Activated CD8-positive, alpha-beta memory T cell treated with anti-CD3 and anti-CD28 coated beads, Interleukin-2, amount 50 U/mL, for 4 hours (primary cell): ENCODE measurements at places on chromosomes 7 and 10.
A peak's percentile ranks its signal among the peaks of the same experiment; 100 is the strongest.

- no peak for DNase-seq
Observed at GRCh38 chr10:131858583-131859340, 42.0 kb upstream of the PPP2R2D start.

GRCh38 chr10:112810711-112811151 is 139.3 kb upstream of the TCF7L2 start:
- no peak for DNase-seq

GRCh38 chr7:102284891-102285539 is 1.7 kb upstream of the SH2B2 start:
- no peak for DNase-seq

DNA sequence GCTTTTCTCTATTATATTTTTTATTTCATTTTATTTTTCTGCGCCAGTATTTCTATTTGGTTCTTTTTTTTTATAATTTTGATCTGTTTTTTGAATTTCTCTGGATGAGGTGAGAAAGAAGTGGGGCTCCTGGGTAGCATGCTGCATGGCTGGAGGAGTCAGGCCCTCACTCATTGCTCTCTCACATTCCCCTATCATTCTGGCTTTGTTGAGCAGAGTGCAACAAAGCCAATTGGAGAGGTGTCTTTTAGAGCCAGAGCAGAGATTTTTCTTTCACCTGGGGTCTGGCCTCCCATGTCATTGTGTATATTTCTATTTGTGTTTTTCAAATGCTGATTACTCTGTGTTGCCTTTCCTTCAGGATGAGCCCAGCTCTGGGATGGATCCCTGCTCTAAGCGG is 330.0 kb upstream of the CDC14C start:
- DNase-seq = no peak

GRCh38 chr10:69861251-69862240 is 59.8 kb downstream of the COL13A1 start:
- no peak for DNase-seq

DNA sequence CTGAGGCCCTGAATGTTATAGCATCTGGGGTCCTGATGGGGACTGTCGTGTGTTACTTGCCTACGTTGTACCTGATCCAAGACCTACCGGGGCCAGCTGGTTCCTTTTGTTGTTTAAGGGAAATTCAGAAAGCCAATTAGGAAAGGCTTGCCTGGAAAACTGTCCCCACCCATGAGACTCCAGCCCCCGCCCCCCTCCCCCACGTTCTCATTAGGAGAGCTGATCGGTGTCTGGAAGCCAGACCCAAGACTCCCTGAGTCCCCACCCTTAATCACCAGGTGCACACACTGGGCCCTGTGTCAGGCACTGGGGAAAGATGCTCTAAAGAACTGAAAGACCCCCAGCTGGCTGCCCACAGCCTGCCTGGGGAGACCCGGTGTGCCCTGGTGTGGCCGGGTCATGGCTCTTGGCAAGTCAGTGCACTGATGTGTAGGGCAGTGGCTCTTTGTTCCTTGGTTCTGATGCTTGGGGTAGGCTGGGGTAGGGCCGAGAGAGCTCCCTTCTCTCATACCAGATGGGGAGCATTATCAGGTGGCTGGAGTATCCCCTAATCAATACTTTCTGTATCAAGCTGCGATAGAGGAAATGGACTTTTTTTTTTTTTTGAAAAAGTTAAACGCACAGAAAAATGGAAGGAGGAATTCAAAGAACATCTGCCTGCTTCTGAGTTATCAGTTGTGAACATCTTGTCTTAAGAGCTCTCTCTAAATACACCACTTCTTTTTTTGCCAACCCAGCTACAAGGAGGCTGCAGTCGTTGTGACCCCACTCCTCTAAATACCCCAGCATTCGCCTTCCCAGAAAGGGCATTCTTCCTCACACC is 16.9 kb downstream of the TSPAN15 start:
- no peak for DNase-seq

- DNase-seq = no peak
Observed at GRCh38 chr7:16564909-16565426, 38.3 kb downstream of the LRRC72 start.

- no peak for DNase-seq
Observed at GRCh38 chr10:14072541-14072940, 258.2 kb downstream of the FRMD4A start.

GRCh38 chr10:63164166-63164623 is 31.1 kb downstream of the NRBF2 start:
- DNase-seq = no peak

DNA sequence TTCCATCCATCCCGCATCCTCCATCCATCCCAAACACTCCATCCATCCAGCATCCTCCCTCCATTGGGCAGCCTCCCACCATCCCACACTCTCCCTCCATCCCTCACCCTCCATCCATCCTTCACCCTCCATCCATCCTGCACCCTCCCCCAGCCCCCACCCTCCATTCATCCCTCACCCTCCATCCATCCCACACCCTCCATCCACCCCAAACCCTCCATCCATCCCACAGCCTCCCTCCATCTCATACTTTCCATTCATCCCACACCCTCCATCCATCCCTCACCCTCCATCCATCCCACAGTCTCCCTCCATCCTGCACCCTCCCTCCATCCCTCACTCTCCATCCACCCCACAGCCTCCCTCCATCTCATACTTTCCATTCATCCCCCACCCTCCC is 60.4 kb downstream of the FOXI2 start:
- DNase-seq = no peak

DNA sequence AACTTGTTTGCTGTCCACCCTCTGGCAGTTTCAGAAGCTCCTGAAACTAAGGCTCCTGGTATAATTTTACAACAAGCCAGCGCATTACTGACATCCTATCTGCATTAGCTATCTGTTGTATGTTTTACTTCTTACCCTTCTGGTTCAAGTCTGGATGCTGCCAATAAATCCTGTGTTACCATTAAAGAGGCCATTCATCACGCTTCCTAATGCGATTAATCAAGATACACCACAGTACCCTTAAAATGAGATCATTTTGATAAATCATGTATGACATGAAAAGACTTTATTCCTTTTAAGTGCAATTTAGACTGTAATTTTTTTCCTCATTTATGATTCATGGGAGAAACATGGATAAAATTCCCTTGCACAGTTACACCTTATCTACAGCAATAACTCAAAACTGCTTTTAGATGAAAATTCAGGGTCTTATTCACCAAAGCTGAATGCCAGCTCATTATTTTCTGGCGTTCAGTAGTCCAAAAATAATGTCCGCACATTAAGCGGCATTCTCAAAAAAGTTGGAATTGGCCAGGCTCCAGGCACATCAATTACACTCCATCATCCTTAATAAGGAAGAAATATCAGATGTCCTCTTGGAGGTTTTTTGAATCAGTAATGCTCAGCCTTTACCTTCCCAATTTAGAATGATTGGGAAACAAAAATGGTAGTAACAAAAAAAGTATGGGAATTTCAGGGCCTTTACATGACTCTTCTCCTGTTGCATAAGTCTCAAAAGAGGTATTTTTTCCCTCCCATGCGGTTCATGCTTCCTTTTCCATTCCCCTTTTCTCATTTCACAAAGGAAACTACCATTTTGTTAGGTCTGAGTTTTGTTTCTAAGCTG is 878.5 kb downstream of the LRMDA start:
- no peak for DNase-seq

GRCh38 chr10:3098689-3099088 is 31.3 kb downstream of the PFKP start:
- DNase-seq = no peak

DNA sequence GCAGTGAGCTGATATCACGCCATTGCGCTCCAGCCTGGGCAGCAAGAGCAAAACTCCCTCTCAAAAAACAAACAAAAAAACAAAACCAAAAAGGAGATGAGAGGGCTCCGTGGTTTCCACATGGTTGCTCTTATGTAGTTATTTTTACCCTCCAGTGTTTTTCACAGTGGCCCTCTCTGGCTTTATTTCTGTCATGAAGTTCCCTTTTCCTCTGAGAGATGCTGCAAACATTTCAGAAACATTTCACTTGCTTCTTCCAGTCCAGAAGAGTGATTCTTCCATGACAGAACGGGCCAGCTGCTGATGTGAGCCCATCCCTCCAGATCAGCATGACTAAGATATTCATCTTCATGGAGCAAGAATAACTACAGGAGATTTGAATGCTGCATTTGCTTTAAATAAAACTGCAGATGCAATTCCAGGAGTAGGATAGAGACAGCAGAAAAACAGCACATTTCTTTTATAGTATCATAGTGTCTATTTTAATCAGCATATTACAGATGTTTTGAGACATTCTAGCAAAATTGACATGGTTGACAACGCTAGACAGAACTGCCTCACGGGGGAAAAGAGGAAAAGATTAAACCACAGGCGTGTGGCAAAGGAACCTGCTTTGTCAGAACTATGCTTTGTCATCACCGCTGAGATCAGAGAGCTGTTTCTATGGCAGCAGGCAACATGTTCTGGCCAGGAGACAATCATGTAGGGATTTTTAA is 40.3 kb downstream of the NRCAM start:
- DNase-seq = peak; percentile 28

DNA sequence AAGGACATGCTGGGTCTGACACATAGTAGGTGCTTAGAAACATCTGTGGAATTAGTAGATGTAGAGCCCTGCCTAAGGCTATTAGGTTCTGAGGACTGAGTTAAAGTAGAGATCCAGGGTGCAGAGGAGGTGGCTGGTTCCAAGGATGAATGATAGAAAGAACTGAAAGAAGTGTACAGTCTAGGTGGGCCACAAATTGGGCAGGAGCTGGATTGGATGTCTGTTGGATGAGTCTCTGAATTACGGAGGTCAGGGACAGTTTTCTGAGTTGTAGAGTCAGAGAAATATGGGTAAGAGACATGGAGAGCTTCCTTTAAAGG is 2.0 kb upstream of the SAMD8 start:
- no peak for DNase-seq

DNA sequence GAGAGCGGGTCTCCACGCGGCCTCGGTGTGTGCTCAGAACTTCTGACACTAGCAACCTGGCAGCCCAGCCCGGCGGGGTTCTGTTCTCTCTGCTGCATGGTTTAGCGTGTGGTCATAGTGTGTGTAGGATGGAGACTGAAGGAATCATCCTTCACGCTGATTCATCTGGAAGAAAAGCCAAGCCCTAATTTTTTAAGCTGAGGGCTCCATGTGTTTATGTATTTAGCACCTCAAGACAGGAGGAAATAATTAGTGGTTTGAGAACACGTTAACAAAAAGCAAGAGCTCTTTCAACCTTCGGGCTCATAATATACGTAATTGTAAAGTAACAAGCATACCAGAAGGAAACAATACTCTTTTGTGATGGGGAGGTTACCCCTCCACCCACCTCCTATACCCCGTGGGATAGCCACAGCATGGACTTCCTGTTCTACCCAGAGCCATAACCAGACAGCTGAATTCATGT is 504.6 kb upstream of the MKI67 start:
- DNase-seq = no peak

- no peak for DNase-seq
Observed at GRCh38 chr10:36354633-36355032, 712.5 kb upstream of the FZD8 start.

GRCh38 chr10:93259126-93259525 is 185.4 kb downstream of the CYP26A1 start:
- DNase-seq = no peak

DNA sequence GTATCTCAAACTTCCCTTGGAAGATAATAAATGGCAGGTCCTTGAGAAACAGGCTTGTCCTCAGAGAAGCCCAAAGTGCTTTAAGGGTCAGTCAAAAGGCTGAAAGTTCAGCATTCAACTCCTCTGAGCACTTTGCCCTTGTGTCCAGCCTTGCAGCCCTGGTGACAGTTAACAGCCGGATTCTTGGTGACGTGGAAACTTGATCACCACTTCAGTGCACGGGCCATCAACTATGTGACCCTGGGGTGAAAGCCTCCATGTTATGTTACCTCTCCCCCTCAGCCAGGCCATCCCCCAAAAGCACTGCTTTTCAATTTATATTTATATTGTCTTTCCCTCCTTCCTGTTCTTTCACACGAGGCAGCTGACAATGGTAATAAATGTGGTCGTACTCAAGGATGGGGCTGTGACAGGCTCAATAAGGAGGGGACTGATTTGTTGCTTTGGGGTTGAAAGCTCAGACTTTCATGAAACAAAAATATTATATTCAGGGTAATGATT is 164.0 kb upstream of the NRP1 start:
- no peak for DNase-seq

- no peak for DNase-seq
Observed at GRCh38 chr10:83078160-83078559, 1061.1 kb upstream of the GHITM start.

DNA sequence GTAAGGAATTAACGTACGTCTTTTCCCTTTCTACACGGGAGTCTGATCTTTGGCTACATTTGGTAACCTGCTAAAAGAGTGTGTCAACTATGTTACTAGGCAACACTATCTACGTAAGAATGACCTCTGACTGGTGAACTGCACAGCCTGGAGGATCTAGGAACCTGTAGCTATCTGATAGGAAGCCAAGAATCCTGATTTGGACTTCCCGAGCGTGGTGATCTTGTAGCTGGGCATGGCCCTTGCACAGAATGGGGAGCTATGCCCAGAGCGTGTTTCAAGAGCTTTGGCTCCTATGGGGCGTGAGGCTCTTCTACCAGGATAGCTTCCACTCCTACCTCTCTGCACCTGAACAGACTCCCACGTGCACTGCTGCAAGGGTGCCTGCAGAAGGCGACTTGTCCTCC is 157.5 kb downstream of the TAX1BP1 start:
- DNase-seq = no peak

DNA sequence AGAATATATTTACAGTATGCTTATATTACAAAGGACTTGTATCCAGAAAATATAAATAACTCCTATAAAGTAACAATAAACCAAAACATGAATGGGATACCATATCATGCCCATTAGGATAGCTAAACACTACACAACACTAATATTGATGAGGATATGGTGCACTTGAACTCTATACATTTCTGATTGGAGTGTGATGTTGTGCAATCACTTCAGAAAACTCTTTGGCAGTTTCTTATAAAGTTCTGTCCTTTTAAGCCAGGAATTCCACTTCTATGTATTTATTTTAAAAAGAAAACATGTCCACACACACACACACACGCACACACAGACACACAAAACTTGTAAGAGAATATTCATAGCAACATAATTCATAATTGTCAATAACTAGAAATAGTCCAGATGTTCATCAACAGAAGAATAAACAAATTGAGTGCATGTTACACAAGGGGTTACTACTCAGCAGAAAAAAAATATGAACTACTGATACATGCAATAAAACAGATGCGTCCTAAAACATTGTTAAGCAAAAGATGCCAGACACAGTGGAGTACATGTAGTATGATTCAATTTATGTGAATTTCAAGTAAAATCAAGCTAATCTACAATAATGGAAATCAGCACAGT is 416.0 kb downstream of the PLXDC2 start:
- no peak for DNase-seq

- DNase-seq = no peak
Observed at GRCh38 chr7:40211276-40212003, 76.6 kb downstream of the SUGCT start.

DNA sequence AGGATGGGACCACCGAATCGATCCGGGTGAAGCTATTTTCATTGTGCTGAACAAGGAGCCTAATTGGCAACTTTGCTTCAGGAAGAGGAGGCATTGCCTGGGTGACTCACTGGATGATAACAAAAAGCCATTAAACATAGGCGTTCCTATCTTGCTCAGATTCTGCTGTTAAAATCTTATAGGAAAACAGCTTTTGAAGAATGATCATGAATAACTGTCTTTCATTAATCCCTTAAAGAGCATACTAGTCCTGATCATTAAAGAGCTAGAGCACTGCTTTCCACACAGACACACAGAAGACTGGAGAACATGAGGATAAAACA is 174.2 kb upstream of the IMMP2L start:
- DNase-seq = no peak

GRCh38 chr7:131480384-131481315 is 75.8 kb downstream of the PODXL start:
- no peak for DNase-seq
